ENCODE measurements at places on chromosomes 6 and 20.

DNA sequence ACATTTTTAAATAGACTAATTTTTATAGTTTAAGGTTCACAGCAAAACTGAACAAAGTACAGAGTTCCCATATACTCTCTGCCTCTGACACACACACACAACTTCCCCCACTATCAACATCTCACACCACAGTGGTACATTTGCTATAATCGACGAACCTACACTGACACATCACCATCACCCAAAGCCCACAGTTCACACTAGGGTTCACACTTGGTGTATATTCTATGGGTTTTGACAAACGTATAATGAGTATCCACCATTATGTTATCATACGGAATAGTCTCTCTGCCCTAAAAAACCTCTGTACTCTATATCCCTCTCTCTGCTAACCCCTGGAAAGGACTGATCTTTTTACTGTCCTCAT is 15.6 kb downstream of the TMEM30A start:
- no peak for DNase-seq

GRCh38 chr20:5065879-5066383 is 53.8 kb downstream of the PCNA start:
- peak; percentile 90 for DNase-seq

- no peak for DNase-seq
These were observed 4.1 kb downstream of the SLC35F1 start for GRCh38 chr6:117911150-117911549.

- peak; percentile 29 for DNase-seq
These were observed 80.9 kb downstream of the HAO1 start for GRCh38 chr20:7859356-7859802.

DNA sequence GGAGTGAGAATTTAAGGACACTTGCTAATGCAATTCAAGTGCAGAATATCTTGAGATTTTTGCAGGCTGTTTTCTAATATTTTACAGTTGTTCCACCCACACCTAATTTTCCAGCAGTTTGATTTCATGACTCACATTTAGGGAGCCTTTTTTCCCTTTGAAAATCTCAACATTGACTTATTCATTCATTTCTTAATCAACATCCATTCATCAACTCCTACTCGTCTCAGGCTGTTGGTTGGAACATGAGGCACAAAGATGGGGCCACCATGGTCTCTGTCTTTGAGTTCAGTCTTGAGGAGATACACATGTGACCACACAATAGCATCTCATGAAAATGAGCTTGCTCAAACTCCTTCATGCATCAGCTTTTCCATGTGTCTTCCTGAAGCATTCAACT is 135.6 kb downstream of the UNC5CL start:
- no peak for DNase-seq

DNA sequence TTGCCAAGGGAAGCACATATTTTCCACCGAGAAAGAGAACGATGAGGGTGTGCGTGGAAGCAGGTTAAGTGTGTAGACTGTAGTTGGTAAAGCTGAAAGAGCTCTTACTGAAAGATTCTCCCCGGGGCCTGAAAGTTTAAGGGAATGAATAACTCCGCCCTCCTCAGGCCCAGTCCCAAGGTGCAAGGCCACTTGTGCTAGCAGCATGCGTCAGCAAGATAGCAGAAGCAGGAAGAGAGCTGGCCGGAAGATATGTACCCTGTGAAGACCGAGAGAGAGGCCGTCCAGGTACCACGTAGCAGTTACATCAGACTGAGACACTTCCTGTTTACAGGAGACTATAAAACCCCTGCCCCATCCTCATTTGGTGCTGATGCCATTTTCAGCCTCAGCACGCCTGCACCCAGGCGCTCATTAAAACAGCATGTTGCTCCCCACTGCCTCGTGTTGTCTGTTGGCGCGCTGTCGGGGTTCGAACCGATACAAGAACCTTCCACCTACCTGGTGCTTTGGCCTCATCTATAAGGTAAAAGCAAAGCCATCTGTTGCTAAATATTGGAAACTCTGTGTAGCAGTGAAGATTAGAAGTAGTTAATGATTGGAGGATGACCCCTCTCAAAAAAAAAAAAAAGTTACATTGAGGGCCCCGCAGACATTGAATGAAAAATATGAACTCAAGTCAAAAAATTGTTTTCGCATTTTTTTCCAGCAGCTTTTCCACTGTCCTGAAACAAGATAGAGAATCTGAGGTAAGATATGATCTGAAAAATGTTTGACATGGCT is 18.6 kb upstream of the FAM135A start:
- DNase-seq, result no peak

DNA sequence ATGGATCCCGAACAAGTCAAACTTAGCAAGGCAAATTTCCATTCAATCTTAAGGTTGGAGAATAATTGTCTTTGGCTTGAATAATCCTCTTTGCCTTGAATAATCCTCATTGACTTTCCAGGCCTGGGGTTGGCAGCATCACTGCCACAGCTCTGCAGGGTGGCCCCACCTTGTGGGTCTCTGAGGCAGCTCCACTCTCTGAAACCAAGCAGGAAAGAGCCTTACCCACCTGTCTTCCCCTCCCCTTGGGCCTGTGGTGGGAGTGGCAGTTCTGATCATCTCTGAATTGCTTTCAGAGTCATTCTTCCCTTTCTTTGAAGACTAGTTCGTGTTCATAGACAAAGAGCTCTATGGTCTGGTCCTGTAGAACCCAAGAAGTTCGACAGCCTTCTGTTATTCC is 47.5 kb downstream of the KCNQ5 start:
- DNase-seq, result no peak

GRCh38 chr20:46049815-46050214 is 20.8 kb downstream of the SLC12A5 start:
- no peak for DNase-seq

GRCh38 chr20:25315418-25316210 is 67.7 kb downstream of the PYGB start:
- DNase-seq, result peak; percentile 53

GRCh38 chr6:167493976-167494697 is 169.3 kb downstream of the TTLL2 start:
- no peak for DNase-seq

DNA sequence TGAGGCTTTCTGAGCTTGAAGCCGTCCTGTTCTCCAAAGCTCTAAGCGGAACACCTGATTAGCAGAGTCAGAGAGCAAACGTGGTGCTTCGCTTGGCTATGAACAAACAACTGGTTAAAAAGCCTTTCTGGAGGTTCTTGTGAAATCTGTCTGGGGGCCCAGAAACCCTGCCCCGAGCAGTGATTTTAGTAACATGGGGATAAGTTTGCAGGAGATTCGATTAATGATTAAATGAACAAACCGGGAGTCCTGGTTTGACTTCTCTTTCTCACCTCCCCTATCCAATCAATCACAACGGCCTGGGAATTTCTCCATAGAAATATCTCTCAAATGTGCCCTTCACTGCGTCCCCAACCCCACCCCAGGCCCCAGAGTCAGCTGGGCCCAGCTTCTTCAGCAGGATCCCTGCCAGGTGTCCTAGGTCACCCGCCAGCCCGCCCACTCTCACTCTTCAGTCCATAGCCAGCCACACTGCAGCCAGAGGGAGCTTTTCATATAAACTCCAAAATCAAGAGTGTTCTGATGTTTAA is 43.6 kb downstream of the ZDHHC14 start:
- no peak for DNase-seq

- no peak for DNase-seq
These were observed 12.9 kb upstream of the MYBL2 start for GRCh38 chr20:43653966-43654365.

- no peak for DNase-seq
These were observed 132.5 kb downstream of the EPM2A start for GRCh38 chr6:145602726-145603326.

DNA sequence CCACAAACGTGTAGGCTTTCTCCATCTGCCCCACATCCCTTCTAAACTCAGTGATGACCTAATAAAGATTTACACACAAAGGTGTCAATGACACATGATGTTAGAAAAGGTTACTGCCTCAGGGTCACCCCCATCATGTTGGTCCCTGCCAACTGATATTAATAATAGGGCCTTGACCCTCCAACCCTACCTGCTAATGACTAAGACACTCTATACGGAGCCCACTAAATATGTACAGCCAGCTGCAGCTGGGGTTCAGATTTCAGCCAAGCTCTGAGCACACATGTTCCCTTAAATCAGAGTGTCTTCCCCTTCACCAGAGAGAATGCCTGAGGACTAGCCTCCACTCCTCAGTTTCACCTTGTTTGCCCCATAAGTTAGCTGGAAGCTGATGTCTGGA is 67.4 kb upstream of the SNRPB2 start:
- DNase-seq, result no peak

GRCh38 chr6:1415416-1416063 is 26.2 kb downstream of the FOXF2 start:
- no peak for DNase-seq

DNA sequence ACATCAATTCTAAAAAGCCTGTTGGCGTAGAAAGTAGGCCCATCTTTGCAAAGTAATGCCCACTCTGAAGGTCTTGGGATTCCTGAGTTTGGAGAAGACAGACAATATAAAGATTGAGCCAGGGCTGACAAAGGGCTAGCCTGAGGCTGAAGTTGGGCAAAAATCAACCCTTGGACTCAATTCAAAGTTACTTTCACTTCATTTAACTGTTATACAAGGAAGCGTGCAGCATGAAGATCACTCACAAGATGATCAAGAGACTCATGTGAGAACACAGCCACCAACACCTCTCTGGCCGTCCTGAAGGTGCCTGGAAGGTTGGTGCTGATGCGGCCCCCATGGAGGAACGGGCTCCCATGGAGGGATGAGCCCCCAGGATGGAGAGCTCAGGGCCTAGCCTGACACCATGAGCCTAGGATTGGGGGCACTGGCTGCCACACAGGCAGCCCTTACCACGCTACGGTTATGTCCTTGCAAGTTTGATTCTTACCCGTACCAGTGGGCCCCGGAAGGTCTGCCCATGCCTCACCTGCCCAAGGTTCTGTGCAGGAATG is 26.6 kb downstream of the FOXC1 start:
- DNase-seq, result no peak

DNA sequence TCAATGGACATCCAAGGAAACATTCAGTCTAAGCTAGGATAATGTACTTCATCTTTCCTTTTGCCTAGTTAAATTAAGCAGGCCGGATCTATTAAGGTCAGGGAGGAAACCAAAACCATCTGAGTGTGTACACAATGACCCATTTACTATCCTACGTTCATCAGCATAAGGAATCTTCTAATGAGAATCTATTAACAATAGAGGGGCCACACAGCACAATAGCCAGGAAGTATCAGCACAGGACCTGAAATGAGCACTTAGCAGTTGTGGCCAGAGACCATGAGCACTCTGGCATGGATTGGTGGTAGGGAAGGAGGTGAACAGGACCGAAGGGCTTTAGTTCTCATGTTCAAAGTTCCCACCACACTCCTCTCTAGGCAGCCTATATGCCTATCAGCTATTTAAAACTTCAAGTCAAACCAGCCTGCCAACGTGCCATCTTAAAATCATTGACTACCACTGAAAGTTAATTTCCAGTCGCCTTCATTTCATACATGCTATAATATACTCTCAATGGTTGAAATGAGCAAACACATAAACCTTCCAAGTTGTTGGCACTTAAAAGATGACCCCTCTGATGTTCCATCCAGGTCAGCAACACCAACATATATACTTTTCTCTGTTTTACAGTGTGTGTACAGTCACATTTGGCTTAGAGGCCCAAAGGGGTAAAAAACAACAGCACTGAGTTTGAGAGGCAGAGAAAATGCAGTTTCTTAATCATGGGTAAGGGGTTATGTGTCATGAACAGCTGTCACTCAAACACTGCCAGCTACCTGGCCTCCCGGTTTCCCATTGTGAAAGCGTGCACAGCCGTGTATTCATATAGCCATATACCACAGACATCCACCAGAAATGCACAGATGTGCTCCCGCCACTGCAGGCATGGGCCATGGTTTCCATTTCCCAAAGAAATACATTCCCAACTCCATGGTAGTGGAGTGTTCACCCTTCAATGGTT is 184.3 kb downstream of the TBXT start:
- no peak for DNase-seq

DNA sequence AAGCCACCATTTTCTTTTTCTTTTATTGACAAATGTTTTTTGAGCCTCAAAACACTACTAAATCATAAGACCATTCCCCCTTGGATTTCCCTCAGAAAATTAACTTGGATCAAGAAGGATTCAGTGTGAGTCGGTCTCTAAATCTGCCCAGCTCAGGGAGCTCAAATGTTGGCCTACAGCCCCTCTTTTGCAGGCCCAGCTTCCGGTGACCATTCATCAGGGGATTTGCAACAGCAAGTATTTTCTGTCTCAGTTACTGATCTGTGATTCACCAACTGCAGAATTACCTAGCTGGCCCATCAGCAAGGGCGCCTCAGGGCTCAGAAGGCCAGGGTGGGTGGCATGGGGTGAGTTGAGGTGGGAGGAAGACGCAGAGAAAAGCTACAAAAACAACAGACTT is 318.1 kb downstream of the CDC5L start:
- DNase-seq, result no peak

DNA sequence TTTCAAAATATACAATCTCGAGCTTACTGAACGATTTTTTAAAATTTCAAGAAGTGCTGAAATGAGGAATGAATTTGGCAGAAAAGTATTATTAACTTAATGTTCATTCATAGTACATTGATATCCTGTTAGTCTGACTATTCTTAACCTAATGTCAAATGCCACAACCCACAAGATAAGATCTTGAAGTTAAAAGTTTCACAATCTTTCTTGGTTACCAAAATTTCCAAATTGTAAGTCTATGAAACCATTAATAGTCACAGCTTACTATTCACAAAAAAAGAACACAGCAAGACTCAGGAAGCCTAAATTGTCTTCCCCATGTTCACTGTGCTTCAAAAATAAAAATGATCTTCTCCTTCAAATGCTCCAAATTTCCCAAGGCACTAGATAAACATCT is 71.3 kb downstream of the HACE1 start:
- DNase-seq, result no peak

DNA sequence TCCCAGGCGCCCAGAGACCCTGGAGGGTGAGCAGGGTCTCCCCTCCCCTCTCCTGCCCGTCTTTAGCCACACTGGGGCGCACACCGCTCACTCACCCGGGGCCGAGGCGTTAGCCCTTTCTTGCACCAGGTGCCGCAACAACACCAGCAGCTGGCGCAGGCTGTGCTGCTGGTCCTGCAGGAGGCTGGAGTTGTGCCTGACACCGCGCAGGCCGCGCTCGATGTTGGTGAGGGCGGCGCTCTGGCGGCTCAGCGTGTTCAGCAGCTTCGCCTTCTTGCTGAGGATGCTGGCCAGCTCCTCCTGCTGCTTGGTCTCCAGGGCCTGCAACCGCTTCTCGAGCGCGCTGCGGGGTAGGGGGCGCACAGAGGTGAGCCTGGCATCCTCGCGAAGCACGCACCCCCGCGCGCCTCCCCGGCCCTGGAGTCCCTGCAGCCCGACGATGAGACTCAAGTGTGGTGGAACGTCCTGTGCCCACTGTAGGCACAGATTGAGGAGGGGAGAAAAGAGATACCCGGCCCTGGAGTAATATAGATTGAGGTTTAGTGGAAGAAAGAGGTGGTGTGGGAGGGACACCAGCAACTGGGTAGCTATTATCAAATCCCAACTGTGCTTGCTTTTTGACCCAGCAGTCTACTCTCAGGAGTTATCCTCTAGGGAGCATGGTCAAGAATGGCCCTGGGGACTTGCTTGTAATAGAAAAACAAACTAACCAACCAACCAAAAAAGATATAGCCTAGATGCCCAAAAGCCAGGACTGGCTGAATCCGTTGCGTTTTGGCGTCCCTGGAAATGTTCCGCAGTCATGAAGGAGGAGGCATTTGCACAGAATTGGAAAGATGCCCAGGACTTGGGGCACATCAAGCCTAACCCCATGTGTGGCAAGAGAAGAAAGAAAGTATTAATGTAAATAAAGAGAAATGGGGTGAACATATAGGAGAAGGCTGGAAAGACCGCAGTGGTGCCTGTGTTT is 30.9 kb downstream of the ANGPT4 start:
- DNase-seq, result peak; percentile 71

- no peak for DNase-seq
These were observed 311.0 kb upstream of the RGS17 start for GRCh38 chr6:153442096-153442495.

Measured in AG08396 (cell line).